ENCODE measurements at places on chromosomes 2 and 18.

GRCh38 chr2:101617188-101617587 is 80.3 kb upstream of the MAP4K4 start:
- no peak for DNase-seq

DNA sequence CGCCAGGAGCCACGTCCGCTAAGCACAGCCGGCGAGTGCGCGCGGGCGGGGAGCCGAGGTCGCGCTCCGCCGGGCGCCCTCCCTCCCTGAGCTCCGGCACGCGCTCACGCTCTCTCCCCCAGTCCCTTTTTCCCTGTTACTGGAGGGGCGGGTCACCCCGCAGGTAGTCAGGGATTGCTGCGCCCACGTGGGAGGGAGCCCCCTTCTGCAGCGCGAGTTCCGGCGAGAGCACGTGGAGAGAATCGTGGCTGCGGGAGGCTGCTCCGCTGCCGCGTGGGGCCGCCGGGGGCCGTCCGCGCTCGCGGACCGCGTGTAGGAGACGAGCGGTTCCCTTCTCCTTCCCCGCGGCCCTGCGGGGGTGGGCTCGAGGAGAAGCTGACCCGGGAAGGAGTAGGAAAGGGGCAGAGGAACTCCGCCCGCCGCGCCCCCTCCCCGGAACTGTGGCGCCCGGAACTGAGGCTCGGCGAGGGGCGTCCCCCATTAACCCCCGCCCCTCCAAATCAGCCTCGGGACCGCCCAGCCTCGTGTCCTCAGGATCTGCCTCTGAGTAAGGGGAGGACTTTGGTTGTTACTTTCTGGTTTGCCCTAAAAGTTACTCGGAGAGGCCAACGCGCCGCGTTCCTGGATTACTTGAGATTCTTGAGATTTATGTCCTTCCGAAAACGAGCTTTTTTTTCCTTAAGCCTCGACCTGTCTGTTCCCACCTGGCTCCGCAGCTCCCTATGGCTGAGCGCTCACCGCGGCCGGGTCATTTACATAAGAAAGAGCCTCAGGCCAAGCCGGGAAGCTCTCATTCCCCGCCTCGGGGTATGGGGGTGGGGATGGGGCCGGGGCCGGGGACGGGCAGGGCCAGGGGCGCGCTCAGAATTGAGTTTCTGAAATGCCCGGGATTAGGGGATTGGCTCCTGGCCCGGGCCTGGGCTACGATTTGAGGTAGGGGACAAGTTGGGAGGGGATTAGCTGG is 1.1 kb downstream of the HK2 start:
- DNase-seq: peak; percentile 64

DNA sequence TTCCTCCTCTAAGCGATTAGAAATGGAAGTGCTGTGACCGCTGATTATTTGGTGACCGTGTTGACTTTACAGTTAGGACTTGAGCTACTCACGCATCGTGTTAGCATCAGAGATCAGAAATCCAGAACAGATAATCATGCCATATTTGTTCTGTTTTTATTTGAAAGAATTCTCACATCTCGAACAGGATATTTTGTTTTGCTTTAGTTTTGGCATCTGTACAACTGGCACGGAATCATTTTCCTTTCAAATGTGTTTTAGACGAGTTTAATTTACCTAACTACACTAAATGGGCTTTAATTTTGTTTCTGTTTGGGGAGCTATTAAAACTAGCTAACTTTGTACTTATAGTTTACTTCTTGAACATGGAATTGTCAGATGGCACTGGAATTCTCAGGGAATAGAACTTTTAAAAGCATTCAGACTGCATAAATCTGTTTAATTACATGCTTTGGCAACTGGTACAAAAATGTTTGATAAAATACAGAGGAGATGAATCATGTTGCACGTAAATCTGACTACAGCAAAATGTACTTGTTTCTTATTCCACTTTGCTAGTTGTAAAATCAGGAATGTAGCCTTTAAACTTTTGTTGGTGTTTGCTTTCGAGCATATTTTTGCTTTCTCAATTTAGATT is 1.4 kb downstream of the ITPRID2 start:
- no peak for DNase-seq

DNA sequence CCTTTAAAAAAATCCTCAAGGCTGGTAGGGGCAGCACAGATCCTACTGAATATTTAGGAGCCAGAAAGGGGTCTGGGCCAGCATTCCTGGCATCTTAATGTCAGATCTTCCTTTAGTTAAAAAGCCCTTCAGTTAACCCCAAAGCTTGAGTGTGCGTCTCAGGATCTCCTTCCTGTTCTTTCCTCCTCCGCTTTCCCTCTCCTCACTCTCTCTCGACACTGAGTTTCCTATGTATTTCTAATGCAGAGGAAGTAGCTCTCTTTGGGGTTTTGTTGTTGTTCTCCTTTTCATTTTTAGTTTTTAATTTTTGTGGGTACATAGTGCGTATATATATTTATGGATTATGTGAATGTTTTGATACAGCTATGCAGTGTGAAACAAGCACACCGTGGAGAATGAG is 109.9 kb upstream of the COPS8 start:
- DNase-seq: no peak

- no peak for DNase-seq
These were observed 150.6 kb upstream of the AGAP1 start for GRCh38 chr2:235343156-235343774.

- no peak for DNase-seq
These were observed 20.8 kb upstream of the FIGN start for GRCh38 chr2:163756588-163756987.

DNA sequence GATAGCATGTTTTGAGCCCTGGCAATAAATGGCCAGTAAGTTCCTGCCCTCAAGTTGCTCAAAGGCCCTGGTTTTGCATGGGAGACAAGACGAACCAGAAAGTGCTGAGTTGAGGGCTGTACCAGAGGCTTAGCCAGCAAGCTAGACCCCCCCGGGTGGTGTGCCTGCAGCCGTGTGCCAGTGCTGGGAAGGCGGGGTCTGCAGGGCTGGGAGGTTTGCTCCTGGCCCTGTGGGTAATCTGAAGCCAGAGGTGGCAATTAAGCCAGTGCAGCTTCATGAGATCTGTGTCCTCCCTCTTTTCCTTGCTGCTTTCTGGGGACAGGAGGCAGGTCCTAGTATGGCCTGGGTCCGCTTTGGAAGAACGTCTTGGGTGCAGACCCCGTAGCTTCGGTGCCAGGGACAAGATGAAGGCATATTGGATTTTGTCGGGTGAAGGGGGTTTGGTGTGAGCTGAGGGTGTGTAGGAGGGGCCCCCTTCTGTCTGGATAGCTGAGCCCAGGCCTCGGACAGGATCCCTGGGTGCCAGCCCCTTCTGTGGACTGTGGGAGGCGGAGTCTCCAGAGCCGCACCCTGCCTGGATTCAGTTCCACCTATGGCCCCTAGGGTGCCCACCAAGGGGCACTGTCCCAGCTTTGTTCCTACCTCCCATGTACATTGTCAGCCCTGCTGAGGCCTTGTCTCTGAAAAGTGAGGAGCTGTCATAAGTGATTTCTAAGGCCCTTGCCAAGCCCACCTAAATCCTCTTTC is 15.6 kb downstream of the ATOH8 start:
- no peak for DNase-seq

- no peak for DNase-seq
These were observed 120.5 kb upstream of the HS6ST1 start for GRCh38 chr2:128439031-128439790.

GRCh38 chr2:62478093-62478580 is 27.9 kb downstream of the TMEM17 start:
- no peak for DNase-seq

DNA sequence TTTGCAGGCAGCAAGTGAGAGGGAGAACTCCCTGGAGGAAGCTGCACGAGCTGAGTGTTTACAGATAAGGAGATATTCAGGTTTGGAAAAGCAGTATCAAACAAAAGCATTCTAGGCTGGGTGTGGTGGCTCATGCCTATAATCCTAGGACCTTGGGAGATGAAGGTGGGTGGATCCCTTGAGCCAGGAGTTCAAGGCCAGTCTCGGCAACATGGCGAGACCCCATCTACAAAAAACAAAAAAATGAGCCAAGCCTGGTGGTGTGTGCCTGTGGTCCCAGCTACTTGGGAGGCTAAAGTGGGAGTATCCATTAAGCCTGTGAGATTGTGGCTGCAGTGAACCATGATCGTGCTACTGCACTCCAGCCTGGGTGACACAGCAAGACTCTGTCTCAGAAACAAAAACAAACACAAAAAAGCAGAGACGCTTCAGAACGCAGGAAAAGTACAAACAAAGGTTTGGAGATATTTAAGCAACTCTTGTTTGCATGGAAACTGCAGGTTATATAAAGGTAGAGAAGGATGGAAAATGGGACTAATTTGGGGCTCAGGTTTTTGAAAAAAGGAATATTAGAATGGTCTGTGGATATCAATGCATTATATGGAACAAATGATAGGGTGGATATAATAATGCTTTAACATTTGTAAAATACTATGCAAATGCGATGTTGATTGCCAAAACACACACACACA is 31.6 kb downstream of the MYCN start:
- DNase-seq: no peak

GRCh38 chr2:231387904-231388724 is 7.4 kb upstream of the B3GNT7 start:
- no peak for DNase-seq

DNA sequence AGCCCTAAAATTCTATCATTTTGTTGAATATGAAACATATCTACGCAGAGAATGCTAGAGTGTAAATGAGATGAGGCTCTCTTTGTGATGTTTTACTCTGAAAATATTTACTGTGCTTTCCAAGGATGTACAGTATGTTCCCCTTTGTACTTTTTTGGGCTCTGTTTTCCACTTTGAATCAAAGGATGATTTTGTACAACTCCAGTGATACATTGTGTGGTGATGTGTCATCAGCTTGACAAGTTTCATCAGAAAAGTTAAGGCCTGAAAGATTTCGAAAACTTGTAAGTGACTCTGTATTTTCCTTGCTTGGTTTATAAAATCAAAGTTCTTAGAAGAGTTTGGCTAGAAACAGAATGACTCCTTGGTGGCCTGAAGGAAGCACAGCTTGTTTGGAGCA is 206.3 kb downstream of the LTBP1 start:
- DNase-seq: no peak

DNA sequence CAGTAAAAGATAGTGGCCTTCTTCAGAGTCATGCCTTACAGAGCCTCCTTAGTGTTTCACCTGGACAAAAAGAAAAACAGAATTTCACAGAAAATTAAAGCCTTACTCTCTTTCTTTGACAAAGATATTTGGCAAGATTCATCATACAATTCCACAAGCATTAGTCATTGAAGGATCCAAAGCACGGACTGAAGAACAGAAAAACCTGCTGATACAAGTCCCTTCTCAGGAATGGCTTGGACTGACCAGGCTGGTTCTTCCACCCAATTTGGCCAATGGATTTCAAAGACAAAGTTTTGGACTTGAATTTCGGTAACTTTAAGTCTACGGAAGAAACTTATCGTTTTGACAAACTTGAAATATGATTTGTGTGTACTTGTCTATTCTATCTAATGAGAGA is 39.1 kb upstream of the GALNT3 start:
- no peak for DNase-seq

DNA sequence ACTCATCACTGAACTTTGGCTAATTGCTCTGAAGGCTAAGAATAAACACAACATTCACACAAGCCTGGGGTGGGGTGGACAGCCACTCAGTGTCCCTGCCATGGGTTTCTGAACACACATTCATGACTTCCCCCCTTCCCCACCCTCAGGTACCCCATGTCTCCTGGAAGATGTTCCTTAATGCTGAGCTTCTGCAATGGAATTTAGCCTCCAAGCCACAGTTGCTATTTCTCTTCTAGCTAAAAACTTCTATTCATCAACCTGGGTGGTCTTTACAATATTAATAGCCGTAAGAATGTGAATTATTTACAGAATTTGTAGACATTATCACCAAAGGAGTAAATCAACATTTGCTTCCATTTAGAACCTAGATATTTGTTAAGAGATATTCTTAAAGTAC is 175.1 kb downstream of the ACKR3 start:
- DNase-seq: no peak

- no peak for DNase-seq
These were observed 250.7 kb upstream of the SALL3 start for GRCh38 chr18:78728784-78729467.

DNA sequence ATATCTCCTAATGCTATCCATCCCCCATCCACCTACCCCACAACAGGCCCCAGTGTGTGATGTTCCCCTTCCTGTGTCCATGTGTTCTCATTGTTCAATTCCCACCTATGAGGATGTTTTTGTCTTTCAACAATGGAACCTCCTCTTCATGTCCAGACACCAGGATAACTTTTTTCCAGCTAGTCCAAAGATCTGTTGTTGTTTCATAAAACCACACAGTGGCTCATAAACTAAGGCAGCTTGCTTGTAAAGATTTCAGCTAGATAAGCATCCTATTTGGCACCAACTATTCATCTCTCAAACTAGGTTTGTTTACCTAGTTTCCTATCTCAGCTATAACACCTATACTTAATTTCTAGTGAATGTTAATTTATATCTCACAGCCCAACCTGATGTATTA is 937.7 kb downstream of the TRIB2 start:
- DNase-seq: no peak

GRCh38 chr2:153005071-153005730 is 286.8 kb downstream of the ARL6IP6 start:
- DNase-seq: no peak
